ENCODE measurements at places on chromosomes 6 and 20. TPM values are rescaled to one million over a fixed set of nuclear protein-coding genes. Genes with fewer than 3 reads are reported as not detected.
A peak's percentile ranks its signal among the peaks of the same experiment; 100 is the strongest.

- H3K4me1 ChIP-seq, result no peaks in the 10 kb centered on the region
- no peaks in the 10 kb centered on the region for H3K27me3 ChIP-seq
- no peak overlapping the region for H3K4me3 ChIP-seq
- no peaks in the 10 kb centered on the region for H3K36me3 ChIP-seq
Observed at GRCh38 chr6:123619156-123619555, 17.6 kb downstream of the TRDN start.

Gene HSPA12B
- total RNA-seq, result not detected

- H3K27ac ChIP-seq, result no peak overlapping the region
- H3K27me3 ChIP-seq, result no peaks in the 10 kb centered on the region
- H3K36me3 ChIP-seq, result peaks cover 12% of the 10 kb centered on the region
- no peak for DNase-seq
Observed at GRCh38 chr6:43058531-43058930, 703 bp downstream of the MRPL2 start.

DNA sequence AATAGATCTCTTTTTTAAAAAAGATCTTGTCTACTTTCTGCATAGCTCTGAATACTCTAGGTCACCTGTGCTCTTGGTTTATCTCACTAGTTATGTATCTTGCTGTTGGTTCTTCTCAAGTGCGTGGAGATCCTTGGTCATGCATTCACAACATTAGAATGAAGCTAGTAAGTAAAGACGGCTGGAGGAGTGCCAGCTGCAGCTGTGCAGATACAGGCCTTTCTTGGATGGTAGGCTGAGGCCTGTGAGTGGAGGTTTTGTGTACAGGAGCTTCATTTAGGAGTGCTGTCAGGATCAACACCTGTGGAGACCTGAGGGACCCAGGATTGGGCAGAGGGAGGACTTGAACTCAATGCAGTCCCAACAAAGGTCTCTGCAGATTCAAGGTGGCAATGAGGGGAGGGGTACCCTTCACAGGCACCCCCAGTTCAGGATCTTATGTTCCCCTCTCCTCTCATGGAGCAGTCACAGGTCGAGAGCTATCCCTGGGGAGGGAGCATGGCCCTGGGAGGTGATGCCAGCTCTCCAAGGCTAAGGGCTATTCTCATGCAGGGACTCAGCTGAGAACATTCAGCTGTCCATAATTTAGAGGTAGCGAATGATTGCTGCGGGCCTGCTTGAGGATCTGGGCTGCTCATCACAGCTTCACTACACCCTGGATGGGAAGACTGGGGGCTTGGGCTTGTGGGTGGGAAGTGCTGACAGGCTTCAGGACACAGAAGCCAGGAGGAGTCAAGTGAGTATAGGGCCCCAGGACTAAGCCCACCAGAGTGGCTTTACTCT lies 98.9 kb upstream of the ENPP5 start:
- H3K27me3 ChIP-seq, result no peaks in the 10 kb centered on the region
- H3K36me3 ChIP-seq, result no peaks in the 10 kb centered on the region
- H3K4me1 ChIP-seq, result no peaks in the 10 kb centered on the region
- no peak for DNase-seq
- no peak overlapping the region for H3K4me3 ChIP-seq

Gene BPIFB6
- not detected for total RNA-seq

GRCh38 chr6:34836008-34836407 lies 44.1 kb downstream of the BLTP3A start:
- no peak for DNase-seq
- H3K27ac ChIP-seq, result no peak overlapping the region
- H3K27me3 ChIP-seq, result no peaks in the 10 kb centered on the region
- H3K4me3 ChIP-seq, result no peak overlapping the region

Gene POM121L2
- not detected for total RNA-seq

Gene UFL1
- 19.0 TPM for total RNA-seq

DNA sequence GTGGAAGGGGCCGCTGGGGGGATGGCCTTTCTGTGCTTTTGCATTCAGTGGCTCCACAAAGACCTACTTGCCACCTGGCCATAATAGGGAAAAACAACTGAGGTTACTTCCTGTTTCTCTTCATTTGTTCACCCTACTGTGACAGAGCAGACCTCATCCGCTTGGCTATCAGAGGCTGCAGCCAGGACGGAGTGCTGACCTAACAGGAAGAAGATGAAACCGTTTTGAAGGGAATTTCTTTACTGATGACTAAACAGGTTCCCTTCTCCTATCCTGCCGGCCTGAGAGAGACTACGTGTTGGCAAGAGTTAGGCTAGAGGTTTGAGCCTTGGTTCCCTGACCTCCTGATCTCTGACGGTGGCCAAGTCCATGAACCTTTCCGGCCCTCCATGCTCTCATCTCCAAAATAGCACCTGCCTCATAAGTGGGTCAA lies 21.3 kb downstream of the PRR18 start:
- no peaks in the 10 kb centered on the region for H3K36me3 ChIP-seq
- no peaks in the 10 kb centered on the region for H3K27me3 ChIP-seq
- H3K4me3 ChIP-seq, result no peak overlapping the region
- H3K27ac ChIP-seq, result peak overlapping the region; percentile 52
- no peaks in the 10 kb centered on the region for H3K4me1 ChIP-seq

DNA sequence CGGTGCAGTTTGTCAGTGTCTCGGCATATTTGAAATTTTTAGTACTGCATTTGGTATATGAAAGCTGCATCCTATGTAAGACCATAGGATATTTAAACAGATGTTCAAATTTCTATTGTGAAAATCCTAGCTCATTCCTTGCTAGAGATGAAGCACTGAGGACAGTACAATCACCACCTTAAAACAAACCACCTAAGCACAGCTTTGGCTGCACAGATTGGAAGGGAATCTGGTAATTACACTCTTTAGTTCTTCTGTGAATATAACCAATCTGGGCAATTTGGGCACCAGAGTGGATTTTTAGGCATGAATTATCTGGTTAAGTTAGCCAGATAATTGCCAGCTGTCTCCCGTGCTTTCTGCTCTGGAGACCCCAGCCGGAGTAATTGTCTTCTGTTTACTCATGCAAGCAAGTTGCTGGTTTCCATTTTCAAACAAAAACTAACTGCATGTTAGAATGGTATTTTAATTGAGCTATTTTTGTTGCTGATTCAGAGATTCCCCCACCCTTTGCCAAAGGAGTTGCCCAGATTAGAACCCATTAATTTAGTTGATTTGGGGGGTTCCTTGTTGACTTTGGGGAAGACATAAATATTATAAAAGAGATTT lies 36.9 kb downstream of the E2F3 start:
- no peaks in the 10 kb centered on the region for H3K27me3 ChIP-seq
- no peak overlapping the region for H3K4me3 ChIP-seq
- H3K27ac ChIP-seq, result no peak overlapping the region

DNA sequence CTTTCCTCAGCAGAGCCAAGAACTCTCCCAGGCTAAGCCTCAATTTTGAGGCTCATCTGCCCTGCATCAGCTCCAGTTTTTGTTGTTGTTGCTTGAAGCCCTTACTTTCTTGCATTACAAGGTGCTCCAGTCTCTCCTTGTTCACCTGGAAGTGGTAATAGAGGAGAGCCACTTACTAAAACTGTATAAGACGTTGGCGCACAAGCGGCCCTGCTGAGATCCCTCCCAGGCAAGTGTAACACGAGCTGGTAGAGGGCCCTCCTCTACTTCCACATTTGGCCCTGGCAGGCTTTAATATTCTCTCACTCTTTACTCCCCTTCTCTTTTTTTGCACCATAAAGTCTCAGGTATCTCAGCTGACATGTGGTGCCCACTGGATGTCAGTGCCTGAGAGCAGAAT lies 19.5 kb downstream of the GCM2 start:
- no peak for DNase-seq
- no peaks in the 10 kb centered on the region for H3K36me3 ChIP-seq
- no peaks in the 10 kb centered on the region for H3K27me3 ChIP-seq
- H3K27ac ChIP-seq, result no peak overlapping the region

DNA sequence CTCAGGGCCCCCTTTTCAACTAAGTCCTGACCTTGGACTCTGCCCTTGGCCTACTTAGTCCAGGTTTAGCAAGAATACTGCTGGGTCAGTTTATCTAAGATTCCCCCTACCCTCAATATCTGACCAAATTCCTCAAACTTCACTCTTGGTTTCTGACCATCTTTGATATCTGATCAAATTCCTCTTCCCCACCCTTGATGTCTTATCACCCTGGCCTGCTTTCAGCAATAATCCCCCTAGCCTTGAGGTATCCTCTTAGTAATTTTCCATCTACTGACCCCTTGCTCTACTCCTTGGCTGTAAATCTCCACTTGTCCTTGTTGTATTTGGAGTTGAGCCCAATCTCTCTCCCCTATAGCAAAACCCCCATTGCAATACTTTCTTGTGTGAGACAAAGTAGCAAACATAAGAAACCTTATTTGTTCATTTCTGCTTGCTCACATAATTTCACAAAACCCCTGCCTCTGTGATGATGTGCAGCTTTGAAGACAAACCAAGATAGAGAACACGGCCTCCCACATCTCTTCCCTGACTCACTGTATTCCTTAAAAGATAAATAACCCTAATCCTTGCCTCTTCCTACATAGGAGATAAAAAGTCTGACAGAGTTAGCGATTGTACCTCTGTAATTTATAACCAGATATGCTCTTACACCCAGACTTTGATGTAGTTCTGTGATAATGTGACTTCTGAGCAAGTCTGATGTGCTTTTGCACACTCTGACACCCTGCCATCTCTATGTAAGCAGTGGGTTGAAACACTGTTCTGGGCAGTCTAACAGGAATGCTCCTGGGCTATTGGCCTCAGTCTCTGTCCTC lies 13.8 kb upstream of the IYD start:
- H3K27me3 ChIP-seq, result no peaks in the 10 kb centered on the region
- H3K27ac ChIP-seq, result no peak overlapping the region
- H3K4me1 ChIP-seq, result no peaks in the 10 kb centered on the region
- no peaks in the 10 kb centered on the region for H3K36me3 ChIP-seq
- H3K4me3 ChIP-seq, result no peak overlapping the region

Gene PACRG
- 0.52 TPM for total RNA-seq

- no peak overlapping the region for H3K4me3 ChIP-seq
- H3K36me3 ChIP-seq, result no peaks in the 10 kb centered on the region
- no peak for DNase-seq
Observed at GRCh38 chr6:15751721-15752350, 89.0 kb upstream of the DTNBP1 start.

DNA sequence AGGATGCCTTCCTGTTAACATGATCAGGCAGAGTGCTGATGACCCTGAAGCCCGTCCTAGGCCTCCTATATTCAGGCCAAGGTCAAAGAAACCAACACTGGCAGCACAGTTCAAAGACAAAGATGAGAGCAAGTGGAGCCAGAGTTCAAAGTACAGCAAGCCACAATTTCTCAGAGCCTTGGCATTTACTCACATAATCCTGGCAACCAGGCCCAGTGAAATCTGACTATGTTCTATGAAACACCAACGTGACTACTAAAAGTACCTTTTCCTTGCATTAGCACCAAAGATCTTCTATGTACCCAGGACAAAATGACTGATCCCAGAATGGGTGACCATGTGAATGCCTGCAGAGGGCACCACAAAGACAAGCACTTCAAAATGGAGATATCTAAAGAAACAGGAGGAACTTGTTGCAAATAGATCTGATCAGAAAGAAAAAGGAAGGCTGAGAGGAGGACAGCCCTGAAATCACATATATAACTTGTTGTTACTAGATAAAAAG lies 3.9 kb downstream of the NFS1 start:
- H3K4me3 ChIP-seq, result no peak overlapping the region
- peaks cover 9% of the 10 kb centered on the region for H3K36me3 ChIP-seq
- peaks cover 12% of the 10 kb centered on the region for H3K4me1 ChIP-seq
- no peaks in the 10 kb centered on the region for H3K27me3 ChIP-seq
- no peak overlapping the region for H3K27ac ChIP-seq
- no peak for DNase-seq

DNA sequence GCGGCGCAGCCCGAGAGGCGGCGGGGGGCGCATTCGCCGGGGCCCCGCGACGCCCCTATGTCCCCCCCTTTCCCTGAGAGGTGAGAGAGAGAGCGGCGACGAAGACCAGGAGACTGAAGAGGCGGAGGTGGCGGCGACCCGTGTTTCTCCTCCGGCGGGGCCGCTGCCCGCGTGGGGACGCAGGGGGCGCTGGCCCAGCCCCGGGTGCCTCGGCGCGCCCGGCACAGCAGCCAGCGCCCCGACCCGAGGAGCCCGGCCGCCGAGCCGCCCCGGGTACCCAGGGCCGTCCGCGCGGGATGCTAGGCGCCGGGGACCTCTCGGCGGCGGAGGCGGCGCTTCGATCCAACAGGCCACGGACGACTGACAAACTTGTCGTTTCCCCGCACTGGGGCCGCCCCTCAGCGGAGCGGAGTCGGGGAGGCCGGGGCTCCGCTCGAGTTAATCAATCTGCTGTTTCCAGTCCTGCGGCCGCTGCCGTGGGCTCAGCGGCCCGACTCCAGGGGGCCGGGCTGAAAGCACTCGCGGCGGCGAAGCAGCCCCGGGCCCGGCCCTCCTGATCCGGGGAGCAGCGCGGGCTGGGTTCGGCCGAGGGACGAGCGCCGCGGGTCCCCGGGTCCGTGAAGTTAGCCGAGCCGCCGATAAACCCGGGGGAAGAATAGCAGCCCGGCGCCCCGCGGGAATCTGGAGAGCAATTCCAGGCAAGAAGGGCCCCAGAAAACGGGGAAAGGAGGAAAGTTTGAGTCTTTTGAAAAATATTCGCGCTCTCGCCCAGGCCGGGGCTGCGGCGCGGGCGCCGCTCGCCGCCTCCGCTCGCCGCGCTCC lies 631 bp downstream of the MDGA1 start:
- H3K27ac ChIP-seq, result peak overlapping the region; percentile 41
- H3K36me3 ChIP-seq, result no peaks in the 10 kb centered on the region
- H3K4me3 ChIP-seq, result peak overlapping the region; percentile 52
- peaks cover 35% of the 10 kb centered on the region for H3K4me1 ChIP-seq
- DNase-seq, result peak; percentile 43
- H3K27me3 ChIP-seq, result peaks cover 6% of the 10 kb centered on the region

GRCh38 chr20:62787866-62788265 lies 8.4 kb upstream of the MRGBP start:
- H3K27ac ChIP-seq, result no peak overlapping the region
- peaks cover 4% of the 10 kb centered on the region for H3K4me1 ChIP-seq
- no peaks in the 10 kb centered on the region for H3K36me3 ChIP-seq
- no peak for DNase-seq

GRCh38 chr6:137867685-137868509 lies 838 bp downstream of the TNFAIP3 start:
- DNase-seq, result no peak
- peaks cover 13% of the 10 kb centered on the region for H3K36me3 ChIP-seq
- no peaks in the 10 kb centered on the region for H3K27me3 ChIP-seq
- H3K4me3 ChIP-seq, result peak overlapping the region; percentile 99
- H3K4me1 ChIP-seq, result peaks cover 41% of the 10 kb centered on the region

- peak overlapping the region; percentile 95 for H3K27ac ChIP-seq
- peaks cover 24% of the 10 kb centered on the region for H3K4me1 ChIP-seq
- H3K27me3 ChIP-seq, result no peaks in the 10 kb centered on the region
- H3K4me3 ChIP-seq, result peak overlapping the region; percentile 92
- DNase-seq, result peak; percentile 35
- peaks cover 2% of the 10 kb centered on the region for H3K36me3 ChIP-seq
Observed at GRCh38 chr6:159728531-159728964, 1.2 kb downstream of the WTAP start.

Gene DEF6
- 297 TPM for total RNA-seq

DNA sequence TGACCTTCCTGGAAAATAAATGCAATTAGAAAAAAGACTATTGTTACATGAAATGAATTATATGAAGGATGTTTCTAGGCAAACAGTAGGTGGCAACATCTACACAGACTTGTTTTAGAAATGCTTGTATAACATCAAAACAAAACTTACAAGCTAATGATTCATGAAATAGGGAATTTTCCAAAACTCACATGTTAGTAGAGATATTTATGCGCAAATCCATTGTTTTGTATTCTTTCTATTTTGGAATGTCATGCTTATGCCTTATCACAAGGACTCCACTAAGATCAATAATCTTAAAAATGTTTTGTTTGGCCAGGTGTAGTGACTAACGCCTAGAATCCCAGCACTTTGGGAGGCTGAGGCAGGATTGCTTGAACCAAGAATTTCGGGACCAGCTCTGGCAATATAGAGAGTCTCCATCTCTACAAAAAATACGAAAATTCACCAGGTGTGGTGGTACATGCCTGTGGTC lies 32.3 kb upstream of the LGSN start:
- no peak overlapping the region for H3K4me3 ChIP-seq
- H3K27ac ChIP-seq, result no peak overlapping the region
- H3K27me3 ChIP-seq, result no peaks in the 10 kb centered on the region
- no peak for DNase-seq

Measured in natural killer cell (primary cell).